Effector memory CD4-positive, alpha-beta T cell (primary cell): ENCODE measurements at places on chromosomes 7 and 10.

- DNase-seq, result no peak
Measured at GRCh38 chr7:24319209-24319608, 35.2 kb downstream of the NPY start.

GRCh38 chr10:5775685-5776084, 37.5 kb downstream of the GDI2 start:
- DNase-seq, result peak; percentile 74

- no peak for DNase-seq
Measured at GRCh38 chr10:68900427-68901104, 549 bp upstream of the DDX50 start.

DNA sequence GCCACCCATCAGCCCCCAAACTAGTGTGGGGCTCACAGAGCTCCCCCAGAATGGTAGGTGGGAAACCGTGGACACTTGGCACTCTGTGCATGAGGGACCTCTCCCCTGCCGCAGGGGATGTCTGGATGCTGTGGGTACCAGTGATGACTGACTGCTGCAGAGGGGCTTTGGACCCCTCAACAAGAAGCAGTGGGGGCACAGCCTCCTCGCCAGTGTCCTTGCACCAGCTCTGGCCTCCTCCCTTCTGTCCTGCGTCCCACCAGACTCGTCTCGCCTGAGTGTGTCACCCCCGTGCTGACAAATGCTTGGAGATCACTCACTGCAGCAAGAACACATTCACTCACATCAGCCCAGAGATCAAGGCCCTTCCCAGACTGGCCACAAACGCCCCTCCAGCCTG, 37.3 kb upstream of the R3HCC1L start:
- no peak for DNase-seq

- DNase-seq, result no peak
Measured at GRCh38 chr10:7412237-7412927, 1.5 kb upstream of the SFMBT2 start.

- DNase-seq, result no peak
Measured at GRCh38 chr10:111748184-111748583, 435.4 kb downstream of the GPAM start.

- no peak for DNase-seq
Measured at GRCh38 chr10:74628136-74628535, 198.3 kb upstream of the KAT6B start.

- no peak for DNase-seq
Measured at GRCh38 chr7:122311734-122312450, 7.3 kb upstream of the FEZF1 start.

DNA sequence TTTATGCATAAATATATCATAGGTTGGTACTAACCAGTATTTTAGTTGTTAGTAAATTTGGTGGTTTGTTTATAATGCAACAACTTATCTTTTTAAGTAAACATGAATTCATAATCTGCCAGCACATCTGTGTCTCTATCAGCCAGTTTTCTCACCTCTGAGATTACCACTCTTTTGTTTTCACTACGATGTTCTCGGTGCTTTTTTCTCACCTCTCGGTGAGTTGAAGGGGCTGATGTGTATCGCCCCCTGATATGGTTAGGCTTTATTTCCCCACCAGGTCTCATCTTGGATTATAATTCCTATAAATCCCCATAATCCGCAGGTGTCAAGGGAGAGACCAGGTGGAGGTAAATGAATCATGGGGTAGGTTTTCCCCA, 114.1 kb downstream of the CAMK1D start:
- DNase-seq, result no peak

DNA sequence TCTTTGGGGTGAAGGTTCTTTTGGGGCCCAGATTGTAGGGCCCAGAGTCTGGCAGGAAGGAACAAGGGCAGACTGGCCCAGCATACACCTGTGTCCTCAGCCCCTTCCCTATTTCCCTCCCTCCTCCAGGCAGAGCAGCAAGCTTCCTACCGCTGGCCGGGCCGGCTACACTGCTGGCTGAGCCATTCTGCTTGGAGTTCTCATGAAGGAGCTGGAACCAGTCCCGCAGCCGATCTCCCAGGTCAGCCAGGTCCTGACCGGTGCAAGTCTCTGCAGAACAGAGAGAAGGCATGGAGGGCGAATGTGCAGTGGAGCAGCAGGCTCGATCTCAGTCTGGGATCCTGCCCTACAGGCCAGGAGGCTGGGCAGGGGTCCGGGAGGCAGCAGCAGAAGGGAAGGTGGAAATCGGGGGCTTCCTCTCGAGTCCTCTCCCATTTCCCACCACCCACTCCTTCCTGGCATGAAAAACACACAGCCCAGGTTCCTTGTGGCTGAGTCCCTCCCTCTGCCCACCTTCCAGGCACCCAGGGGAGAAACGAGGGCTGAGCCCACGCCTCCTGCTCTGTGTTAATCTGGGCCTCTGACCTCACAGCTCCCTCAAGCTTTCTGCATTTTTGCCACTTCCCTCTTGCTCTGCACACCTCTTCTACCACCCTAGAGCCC, 20.8 kb downstream of the SPOCK2 start:
- DNase-seq, result no peak

DNA sequence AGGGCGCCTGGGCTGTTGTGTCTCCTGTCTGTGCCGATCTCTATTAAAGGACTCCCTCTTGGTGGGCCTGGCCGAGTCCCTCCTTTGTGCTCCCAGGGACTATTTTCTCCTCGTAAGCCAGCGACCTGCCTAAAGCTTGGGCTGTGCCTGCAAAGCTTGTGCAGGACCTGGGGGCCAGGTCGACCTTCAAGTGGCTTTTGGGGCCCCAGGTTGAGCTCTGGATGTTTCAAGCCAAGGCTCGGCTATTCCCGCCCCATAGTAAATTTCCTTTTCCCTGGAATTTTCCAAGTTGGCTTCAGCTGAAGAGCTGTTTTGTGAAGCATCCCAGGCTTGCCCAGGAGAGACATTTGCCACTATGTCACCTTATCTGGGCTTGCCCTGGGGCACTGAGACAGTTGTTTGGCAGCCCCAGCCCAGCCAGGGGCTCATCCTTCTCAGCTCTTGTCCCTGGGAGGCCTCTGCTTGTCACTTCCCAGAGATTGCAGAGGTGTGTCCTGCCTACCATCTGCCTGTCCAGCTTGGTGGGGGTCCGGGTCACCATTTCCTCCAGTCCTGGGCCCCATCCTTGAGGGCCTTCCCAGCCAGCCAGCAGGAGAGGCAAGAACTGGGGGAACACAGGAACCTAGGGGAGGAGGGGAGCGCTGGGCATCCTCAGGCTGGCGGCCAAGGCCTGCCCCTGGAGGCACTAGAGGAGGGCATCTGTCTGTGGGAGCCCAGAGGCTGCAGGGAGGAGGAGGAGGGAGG, 20.2 kb downstream of the ZMIZ2 start:
- DNase-seq, result no peak

DNA sequence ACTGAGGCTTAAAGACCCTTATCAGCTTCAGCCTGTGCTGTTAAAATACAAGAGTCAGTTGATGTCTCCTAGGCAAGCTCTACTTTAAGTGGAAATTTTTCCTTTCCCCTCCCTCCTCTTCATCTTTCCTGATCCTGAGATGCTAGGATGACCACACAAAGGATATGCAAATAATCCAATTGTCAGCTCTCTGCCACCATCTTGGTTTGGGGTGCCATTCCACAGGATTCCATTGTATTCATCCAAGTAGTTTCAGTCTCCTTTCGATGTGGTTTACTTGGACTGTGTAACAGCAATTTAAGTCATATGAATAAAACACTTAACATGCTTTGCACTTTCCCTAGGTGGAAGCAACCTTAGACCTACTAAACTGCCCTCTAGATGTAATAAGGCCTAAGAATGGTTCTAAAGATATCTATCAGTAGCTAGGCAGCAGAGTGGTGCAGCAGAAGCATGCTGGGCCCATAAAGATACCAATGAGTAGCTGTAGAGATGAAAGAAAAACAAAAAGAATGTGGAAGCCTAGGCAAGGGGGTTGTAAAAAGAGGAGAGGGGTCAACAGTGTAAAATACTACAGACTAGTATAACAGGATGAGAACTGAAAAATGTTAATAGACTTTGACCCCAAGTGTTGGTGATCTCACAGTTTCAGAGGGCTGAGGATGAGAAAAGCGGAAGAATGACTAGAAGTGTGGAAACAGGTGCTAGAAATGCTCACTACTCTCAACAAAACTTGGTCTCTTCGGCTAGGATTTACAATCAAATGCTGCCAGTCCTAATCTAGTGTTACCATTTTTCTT, 2.4 kb upstream of the CFAP69 start:
- DNase-seq, result no peak

- DNase-seq, result no peak
Measured at GRCh38 chr7:100099452-100099851, 1.7 kb downstream of the MCM7 start.

DNA sequence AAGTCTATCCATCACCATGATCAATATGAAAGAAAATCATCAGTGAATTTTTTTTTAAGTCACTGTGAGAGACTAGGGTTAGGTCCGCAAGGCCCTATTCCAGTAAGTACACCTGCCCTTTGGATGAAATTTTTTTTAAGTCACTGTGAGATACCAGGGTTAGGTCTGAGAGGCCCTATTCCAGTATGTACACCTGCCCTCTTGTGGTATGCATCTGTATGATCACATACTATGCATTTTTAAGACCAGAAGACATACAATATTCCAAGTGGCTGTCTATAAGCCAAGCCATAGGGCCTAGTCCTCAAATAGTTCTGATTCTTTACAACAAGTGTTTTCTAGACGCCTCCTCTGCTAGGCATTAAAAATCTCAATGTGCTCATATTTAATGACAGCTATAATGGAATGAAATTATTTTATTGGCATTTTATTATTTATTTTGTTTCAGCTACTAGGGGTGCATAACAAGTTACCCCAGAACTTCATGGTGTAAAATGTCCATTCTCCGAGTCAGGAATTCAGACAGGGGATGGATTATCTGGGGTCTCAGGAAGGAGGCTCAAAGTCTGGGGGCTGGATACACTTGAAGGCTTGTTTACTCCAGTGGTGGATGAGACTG, 53.1 kb downstream of the TEX36 start:
- DNase-seq, result no peak

- no peak for DNase-seq
Measured at GRCh38 chr10:3735175-3735574, 49.8 kb downstream of the KLF6 start.

- DNase-seq, result no peak
Measured at GRCh38 chr7:10662982-10663884, 310.4 kb upstream of the PHF14 start.

DNA sequence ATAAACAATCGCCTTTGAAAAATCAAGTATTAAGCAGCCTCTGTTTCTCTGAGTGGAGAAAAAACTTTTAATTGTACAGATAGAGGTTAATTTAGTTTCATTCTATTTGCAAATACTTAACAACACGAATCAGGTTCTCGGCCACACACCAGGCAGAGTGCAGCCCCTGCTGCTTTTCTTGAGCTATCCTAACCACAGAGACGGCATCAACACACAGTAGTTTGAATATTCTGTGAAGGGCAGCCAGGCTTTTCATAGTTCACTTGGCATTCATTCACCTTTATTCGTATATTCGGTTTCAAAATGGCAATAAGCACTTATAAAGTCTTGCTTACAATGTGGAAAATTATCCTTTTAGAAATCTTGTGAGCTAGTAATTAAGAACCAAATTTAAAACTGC, 5.7 kb downstream of the ADARB2 start:
- DNase-seq, result no peak

DNA sequence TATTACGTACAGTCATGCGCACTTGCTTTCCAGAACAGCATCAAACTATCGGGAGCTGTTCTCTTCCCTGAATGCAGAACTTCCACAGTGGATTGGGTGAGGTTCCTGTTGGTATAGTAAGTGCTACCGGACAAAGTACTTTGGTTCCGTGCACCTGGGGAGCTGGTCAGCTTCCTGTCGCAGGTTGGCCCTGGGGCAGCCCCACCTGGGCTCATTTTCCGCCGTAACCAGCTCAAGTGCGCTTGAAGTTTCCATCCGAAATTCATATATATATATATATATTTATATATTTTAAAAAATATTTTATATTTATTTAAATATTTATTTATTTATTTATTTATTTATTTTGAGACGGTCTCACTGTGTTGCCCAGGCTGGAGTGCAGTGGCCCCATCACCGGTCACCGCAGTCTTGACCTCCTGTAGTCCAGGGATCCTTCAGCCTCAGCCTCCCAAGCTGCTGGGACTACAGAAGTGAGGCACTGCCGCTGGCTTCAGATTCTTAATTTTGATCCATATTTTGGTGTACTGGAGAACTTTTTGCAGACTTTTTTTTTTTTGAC, 6.5 kb downstream of the SCART1 start:
- no peak for DNase-seq
